ENCODE measurements at places on chromosomes 6 and 20.

DNA sequence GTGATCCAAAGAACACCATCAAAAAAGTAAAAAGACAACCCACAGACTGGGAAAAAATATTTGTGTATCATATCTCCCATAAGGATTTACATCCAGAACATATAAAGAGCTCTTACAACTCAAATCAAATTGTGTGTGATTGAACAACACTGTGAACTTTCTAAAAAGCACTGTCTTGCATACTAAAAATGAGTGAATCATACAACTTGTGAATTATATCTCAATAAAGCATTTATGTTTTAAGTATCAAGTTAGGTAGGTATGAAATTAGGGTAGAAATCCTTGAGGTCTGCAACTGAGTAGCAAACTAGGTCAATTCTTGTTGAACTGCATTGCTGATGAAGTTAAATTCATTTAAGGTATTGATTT, 14.1 kb downstream of the SAMHD1 start:
- DNase-seq: no peak
- H3K4me1 ChIP-seq: no peaks in the 10 kb centered on the region
- H3K4me3 ChIP-seq: no peak overlapping the region
- peaks cover 14% of the 10 kb centered on the region for H3K36me3 ChIP-seq

DNA sequence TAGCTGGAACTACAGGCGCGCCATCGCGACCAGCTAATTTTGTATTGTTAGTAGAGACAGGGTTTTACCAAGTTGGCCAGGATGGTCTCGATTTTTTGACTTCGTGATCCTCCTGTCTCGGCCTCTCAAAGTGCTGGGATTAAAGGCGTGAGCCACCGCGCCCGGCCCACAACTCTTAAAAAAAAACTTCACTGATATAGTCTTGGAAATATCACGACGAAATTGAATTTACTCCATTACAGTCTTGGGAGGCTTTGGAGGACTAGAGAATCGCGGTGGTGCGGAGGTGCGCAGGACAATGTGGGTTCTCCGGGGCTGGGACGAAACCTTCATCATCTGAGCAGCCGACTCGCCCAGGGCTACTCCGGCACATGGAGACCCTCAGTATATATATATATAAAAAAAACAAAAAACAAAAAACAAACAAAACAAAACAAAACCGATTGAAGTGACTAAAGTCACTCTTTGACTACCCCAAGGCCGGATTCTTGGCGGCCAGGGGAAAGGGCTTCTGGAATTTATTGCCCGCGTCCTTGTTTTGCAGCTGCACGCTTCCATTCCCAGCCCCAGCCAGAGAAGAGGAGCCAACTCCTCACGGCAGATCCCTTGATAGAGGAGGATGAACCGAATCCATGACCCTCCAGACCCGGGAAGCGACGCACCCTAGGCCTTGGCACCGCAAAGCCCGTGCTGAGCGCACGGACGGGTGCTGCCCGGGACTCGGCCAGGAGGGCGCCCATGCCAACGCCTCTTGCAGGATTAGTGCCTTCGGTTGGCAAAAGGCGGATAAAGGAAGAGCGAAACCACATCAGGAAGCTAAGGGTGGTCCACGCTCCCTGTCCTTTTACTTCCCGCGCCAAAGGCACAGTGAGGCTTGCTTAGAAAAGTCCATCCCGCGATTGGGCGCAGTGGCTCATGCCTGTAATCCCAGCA, 1.7 kb upstream of the GCM2 start:
- H3K4me3 ChIP-seq: no peak overlapping the region
- no peak for DNase-seq
- H3K36me3 ChIP-seq: no peaks in the 10 kb centered on the region
- no peak overlapping the region for H3K27ac ChIP-seq
- peaks cover 78% of the 10 kb centered on the region for H3K27me3 ChIP-seq

DNA sequence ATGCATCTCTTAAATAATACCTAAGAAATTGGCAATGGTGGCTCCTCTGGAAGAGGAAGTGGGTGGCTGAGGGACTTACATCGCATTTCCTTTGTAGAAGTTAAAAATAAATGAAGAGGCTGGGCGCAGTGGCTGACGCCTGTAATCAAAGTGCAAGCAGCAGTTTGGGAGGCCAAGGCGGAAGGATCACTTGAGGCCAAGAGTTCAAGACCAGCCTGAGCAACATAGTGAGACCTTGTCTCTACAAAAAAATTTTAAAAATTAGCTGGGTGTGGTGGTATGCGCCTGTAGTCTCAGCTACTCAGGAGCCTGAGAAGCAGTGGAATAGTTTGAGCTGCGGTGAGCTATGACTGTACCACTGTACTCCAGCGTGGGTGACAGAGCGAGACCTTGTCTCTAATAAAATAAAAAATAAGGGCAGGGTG, 12.2 kb upstream of the NCOA3 start:
- H3K4me1 ChIP-seq: peaks cover 5% of the 10 kb centered on the region
- peak; percentile 59 for DNase-seq
- H3K4me3 ChIP-seq: no peak overlapping the region
- H3K27me3 ChIP-seq: no peaks in the 10 kb centered on the region
- no peak overlapping the region for H3K27ac ChIP-seq
- H3K36me3 ChIP-seq: no peaks in the 10 kb centered on the region

GRCh38 chr6:84773431-84774156, 9.2 kb upstream of the TBX18 start:
- H3K27me3 ChIP-seq: peaks cover 56% of the 10 kb centered on the region
- H3K4me1 ChIP-seq: peaks cover 16% of the 10 kb centered on the region
- peak; percentile 75 for DNase-seq
- H3K27ac ChIP-seq: peak overlapping the region; percentile 69
- H3K4me3 ChIP-seq: peak overlapping the region; percentile 38

GRCh38 chr6:85394853-85395538, 54.9 kb upstream of the NT5E start:
- H3K27ac ChIP-seq: no peak overlapping the region
- no peaks in the 10 kb centered on the region for H3K4me1 ChIP-seq
- H3K36me3 ChIP-seq: no peaks in the 10 kb centered on the region
- peak; percentile 76 for DNase-seq

GRCh38 chr6:72826744-72827438, 205.0 kb downstream of the KCNQ5 start:
- H3K36me3 ChIP-seq: no peaks in the 10 kb centered on the region
- no peaks in the 10 kb centered on the region for H3K4me1 ChIP-seq
- H3K4me3 ChIP-seq: no peak overlapping the region
- DNase-seq: no peak
- no peaks in the 10 kb centered on the region for H3K27me3 ChIP-seq

DNA sequence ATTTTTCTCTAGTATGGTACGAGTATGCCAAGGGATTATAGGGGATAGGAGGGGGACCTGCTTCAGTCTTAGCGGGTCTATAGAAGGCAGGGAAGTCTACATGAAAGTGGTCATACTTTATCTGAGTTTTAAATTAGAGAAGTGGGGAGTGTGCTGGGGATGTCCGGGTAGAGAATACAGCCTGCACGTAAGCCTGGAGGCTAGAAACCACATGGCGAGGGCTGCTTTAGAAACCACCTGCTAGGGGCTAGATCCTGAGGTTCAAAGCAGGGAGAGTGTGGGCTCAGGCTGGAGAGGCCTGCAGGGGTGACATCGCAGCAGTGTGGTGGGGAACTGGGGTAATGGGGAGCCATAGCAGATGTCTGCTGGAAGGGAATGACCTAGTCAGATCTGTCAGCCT, 85.2 kb downstream of the VEGFA start:
- no peaks in the 10 kb centered on the region for H3K36me3 ChIP-seq
- H3K27me3 ChIP-seq: peaks cover 3% of the 10 kb centered on the region
- no peak overlapping the region for H3K4me3 ChIP-seq
- H3K4me1 ChIP-seq: peaks cover 12% of the 10 kb centered on the region
